ENCODE measurements at places on chromosomes 1 and 21. TPM values are rescaled to one million over a fixed set of nuclear protein-coding genes. Genes with fewer than 3 reads are reported as not detected.

DNA sequence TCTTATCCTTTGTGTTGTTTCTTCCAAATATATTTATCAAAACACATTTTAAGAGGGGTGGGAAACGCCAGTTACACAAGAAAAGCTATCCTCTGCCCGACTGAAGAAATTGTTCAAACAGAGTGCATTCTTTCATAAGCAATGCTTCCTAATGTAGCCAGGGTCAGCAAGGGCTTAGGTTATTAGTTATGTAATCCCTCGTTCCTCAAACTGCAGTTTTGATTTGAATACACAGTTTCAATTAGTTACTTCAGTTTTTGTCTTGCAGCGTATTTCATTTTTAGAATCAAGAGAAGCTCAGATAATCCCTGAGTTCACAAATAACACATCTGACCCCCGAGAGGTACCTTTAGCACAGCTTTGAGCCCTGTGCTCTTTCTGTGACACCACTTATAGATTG lies 141.7 kb upstream of the NRIP1 start:
- DNase-seq = no peak
- no peak overlapping the region for H3K4me3 ChIP-seq
- H3K27ac ChIP-seq = no peak overlapping the region
- no peaks in the 10 kb centered on the region for H3K36me3 ChIP-seq
- peaks cover 2% of the 10 kb centered on the region for H3K27me3 ChIP-seq
- H3K4me1 ChIP-seq = no peaks in the 10 kb centered on the region

- DNase-seq = no peak
- H3K4me3 ChIP-seq = no peak overlapping the region
- 0 out of 2 replicates have a peak, but pooled peaks cover 5% of the 10 kb centered on the region for H3K4me1 ChIP-seq
- H3K36me3 ChIP-seq = no peaks in the 10 kb centered on the region
- peaks cover 11% of the 10 kb centered on the region for H3K27me3 ChIP-seq
- no peak overlapping the region for H3K27ac ChIP-seq
Measured at GRCh38 chr1:7444363-7444762, 326.7 kb upstream of the VAMP3 start.

GRCh38 chr1:53549781-53550180 lies 90.6 kb downstream of the DMRTB1 start:
- peaks cover 14% of the 10 kb centered on the region for H3K4me1 ChIP-seq
- no peak overlapping the region for H3K27ac ChIP-seq
- H3K27me3 ChIP-seq = peaks cover 10% of the 10 kb centered on the region
- DNase-seq = no peak
- no peaks in the 10 kb centered on the region for H3K36me3 ChIP-seq

DNA sequence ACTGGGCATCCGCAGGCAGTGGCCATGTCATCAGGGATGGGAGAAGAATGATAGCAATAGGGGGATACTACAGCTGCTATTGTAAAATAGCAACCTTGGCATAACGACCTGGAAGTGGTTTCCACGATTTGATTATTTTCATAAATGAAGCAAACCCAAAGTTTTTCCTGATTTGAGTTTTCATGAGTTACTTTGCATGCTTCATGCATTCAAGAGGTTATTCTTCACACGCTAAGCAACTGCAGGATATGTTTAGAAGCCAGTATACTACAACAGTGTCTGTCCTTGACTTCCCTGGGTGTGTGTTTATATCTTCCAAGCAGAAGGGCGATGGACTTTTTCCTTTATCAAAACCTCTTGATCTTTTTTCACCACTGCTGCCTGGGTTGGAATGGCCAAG lies 281.1 kb upstream of the DUSP10 start:
- no peak overlapping the region for H3K27ac ChIP-seq
- H3K4me3 ChIP-seq = no peak overlapping the region
- H3K27me3 ChIP-seq = no peaks in the 10 kb centered on the region
- H3K36me3 ChIP-seq = no peaks in the 10 kb centered on the region

Gene PTPN14
- 126 TPM for total RNA-seq

DNA sequence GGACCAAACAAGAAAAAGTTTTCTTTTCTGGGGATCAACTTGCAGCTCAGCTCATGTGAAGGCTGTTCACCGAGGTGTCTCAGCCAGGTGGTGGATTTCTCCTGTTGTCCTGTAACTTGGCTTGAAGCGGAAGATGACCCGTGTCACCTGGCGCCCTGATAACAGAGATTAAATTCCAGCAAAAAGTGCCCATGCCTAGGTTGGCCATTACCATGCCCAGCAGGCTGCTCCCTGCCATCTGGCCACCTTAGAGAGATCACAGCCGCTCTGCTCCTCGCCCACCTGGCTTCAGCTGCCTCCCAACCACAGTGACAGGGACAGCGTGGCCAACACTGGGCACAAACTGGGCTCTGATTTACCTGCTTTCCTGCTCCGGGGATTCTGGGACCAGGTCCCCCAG lies 149.5 kb downstream of the ZBTB18 start:
- no peak overlapping the region for H3K27ac ChIP-seq
- H3K4me3 ChIP-seq = no peak overlapping the region
- H3K36me3 ChIP-seq = no peaks in the 10 kb centered on the region
- peaks cover 2% of the 10 kb centered on the region for H3K27me3 ChIP-seq

DNA sequence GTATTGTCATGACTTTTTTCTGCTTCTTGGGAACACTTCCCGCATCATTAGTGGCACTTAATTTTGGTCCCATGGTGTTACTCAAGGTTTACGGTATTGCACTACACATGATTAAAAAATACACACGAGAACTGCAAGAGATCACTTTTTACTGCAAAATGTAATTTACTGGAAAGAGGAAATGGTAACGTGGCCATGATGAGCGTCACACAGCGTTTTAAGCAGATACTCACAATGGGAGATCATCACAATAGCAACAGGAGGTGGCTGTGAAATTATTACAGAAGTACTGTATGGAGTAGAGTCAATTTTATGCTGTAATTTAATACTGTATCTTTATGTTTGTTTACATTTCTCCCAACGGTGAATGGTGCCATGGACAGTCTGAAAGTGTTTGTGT lies 1510.3 kb downstream of the AMY1C start:
- H3K4me3 ChIP-seq = no peak overlapping the region
- no peaks in the 10 kb centered on the region for H3K36me3 ChIP-seq
- H3K27me3 ChIP-seq = no peaks in the 10 kb centered on the region
- H3K27ac ChIP-seq = no peak overlapping the region
- no peaks in the 10 kb centered on the region for H3K4me1 ChIP-seq

Gene VANGL2
- total RNA-seq = not detected

- H3K27ac ChIP-seq = no peak overlapping the region
- no peaks in the 10 kb centered on the region for H3K36me3 ChIP-seq
- peaks cover 6% of the 10 kb centered on the region for H3K27me3 ChIP-seq
- peaks cover 43% of the 10 kb centered on the region for H3K4me1 ChIP-seq
Measured at GRCh38 chr1:9284061-9284460, 8.6 kb upstream of the SPSB1 start.

Gene KRTAP6-1
- not detected for total RNA-seq

- no peak for DNase-seq
- H3K4me1 ChIP-seq = no peaks in the 10 kb centered on the region
- 0 out of 2 replicates have a peak, but pooled peaks cover 2% of the 10 kb centered on the region for H3K27me3 ChIP-seq
- no peak overlapping the region for H3K27ac ChIP-seq
- H3K36me3 ChIP-seq = no peaks in the 10 kb centered on the region
- H3K4me3 ChIP-seq = no peak overlapping the region
Measured at GRCh38 chr1:231950331-231951128, 323.9 kb downstream of the DISC1 start.

DNA sequence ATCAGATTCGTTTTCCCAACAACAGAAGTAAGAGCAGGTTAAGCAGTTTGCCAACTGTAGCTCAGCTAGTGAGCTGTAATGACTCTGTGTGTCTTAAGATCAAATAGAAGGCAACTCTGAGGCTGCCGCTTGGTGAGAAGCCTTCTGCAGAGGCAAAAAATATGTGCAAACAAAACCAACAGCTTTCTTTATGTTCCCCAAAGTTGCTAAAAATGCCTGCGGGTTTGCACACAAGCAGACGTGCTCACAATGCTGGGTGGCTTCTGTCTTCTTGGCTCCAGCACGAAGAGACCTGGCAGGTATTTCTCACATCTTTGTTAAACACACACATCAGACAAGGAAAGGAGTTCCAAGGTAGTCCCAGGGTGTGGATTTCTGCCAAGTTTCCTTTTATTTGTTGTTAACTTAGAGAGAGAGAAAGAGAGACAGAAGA lies 158.9 kb upstream of the JUN start:
- H3K4me1 ChIP-seq = peaks cover 8% of the 10 kb centered on the region
- no peak overlapping the region for H3K27ac ChIP-seq
- no peaks in the 10 kb centered on the region for H3K36me3 ChIP-seq
- no peak for DNase-seq

GRCh38 chr1:26913754-26914619 lies at the start of gene NR0B2:
NR0B2 (minus strand) TSS chr1:26913975; CDS start chr1:26913940, 35 bp downstream.
- no peaks in the 10 kb centered on the region for H3K4me1 ChIP-seq
- H3K27me3 ChIP-seq = peaks cover 12% of the 10 kb centered on the region
- H3K4me3 ChIP-seq = no peak within 1 kb of the TSS
- no peaks in the 10 kb centered on the region for H3K36me3 ChIP-seq
- DNase-seq = no peak
- no peak within 1 kb of the TSS for H3K27ac ChIP-seq

DNA sequence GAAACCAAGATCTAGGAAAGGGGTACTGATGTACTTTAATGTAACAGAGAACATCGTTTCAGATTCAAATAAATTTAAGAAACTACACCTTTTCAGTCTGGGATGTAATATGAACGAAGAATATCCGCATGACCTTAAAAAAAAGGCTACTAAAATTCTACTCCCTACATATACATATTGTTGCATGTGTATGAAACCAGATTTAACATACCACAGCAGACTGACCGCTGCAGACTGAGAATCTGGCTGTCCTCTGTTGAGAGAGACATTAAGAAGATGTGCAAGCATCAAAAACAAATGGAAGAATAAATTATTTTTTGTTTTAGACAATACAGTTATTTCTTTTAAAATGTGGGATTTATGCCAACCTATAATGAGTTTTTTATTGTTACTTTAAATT lies 166.6 kb downstream of the LMX1A start:
- no peak overlapping the region for H3K4me3 ChIP-seq
- no peak overlapping the region for H3K27ac ChIP-seq
- no peaks in the 10 kb centered on the region for H3K36me3 ChIP-seq
- DNase-seq = no peak
- no peaks in the 10 kb centered on the region for H3K4me1 ChIP-seq
- no peaks in the 10 kb centered on the region for H3K27me3 ChIP-seq

DNA sequence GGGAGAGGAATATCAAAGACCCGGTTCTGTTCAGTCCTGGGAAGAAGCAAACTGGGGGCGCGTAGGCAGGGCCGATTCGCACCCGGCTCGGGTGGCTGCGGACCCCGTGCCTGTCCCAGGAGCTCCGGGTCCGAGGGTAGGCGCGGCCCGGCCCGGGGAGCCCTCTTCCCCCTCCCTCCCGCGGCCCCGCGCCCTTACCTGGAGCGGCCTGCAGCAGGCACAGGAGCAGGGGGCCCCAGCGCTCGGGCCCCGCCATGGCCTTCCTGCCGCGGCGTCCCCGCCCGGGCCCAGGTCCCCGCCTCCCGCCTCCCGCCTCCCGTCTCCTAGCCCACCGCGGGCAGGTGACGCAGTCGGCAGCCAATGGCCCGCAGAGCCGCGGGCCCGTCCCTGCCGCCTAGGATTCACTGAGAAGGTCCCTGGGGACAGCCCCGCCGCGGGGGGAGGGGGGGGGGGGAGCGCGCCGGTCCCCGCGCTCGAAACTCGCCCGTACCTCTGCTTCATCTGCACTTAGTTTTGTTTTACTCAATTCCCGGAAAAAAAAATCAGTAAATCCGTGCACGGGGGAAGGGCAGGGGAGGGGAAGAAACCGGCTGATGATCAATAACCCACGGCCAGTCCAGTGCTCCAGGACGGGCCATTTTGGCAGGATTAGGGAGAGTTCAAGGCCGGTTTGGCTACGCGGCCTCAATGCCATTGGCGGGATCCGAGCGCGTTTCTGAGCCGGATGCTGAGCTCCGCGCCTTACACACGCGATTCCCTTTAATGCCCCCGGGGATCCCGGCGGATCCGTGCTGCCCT lies at the start of gene IFNLR1:
Gene IFNLR1, minus strand, starts transcription at position 297 of the 798 bp plus-strand sequence. Its CDS starts 41 bp downstream, at position 256.
- peaks cover 24% of the 10 kb centered on the region for H3K4me1 ChIP-seq
- H3K36me3 ChIP-seq = no peaks in the 10 kb centered on the region
- peaks cover 24% of the 10 kb centered on the region for H3K27me3 ChIP-seq
- DNase-seq = no peak

DNA sequence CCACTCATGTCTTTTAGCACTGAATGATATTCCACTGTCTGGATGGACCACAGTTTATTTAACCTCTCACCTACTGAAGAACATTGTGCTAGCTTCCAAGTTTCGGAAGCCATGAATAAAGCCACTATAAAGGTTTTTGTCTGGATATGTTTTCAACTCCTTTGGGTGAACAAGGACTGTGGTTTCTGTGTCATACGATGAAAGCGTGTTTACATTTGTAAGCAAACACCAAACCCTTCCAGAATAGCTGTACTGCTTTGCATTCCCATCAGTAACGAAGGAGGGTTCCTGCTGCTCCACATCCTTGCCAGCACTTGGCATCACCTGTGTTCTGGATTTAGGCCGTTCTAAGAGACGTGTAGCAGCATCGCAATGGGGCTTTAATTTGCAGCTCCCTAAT lies 10.7 kb upstream of the ARHGEF16 start:
- H3K4me3 ChIP-seq = no peak overlapping the region
- DNase-seq = no peak
- H3K27me3 ChIP-seq = peaks cover 51% of the 10 kb centered on the region

Data from HFFc6 (cell line).